Stimulated activated memory B cell treated with anti-CD40 and anti-IgM and Interleukin-4, amounts not matched to agents 10 μg/mL and 1 μg/mL and 100 μg/mL, for 72 hours (primary cell): ENCODE measurements at places on chromosomes 4 and X.
A peak's percentile ranks its signal among the peaks of the same experiment; 100 is the strongest.

- H3K36me3 ChIP-seq: no peaks in the 10 kb centered on the region
- ATAC-seq: no peak
- H3K27me3 ChIP-seq: no peaks in the 10 kb centered on the region
- no peak overlapping the region for H3K27ac ChIP-seq
- peaks cover 10% of the 10 kb centered on the region for H3K4me1 ChIP-seq
These were observed 786 bp upstream of the MAGEH1 start for GRCh38 chrX:55451141-55451540.

DNA sequence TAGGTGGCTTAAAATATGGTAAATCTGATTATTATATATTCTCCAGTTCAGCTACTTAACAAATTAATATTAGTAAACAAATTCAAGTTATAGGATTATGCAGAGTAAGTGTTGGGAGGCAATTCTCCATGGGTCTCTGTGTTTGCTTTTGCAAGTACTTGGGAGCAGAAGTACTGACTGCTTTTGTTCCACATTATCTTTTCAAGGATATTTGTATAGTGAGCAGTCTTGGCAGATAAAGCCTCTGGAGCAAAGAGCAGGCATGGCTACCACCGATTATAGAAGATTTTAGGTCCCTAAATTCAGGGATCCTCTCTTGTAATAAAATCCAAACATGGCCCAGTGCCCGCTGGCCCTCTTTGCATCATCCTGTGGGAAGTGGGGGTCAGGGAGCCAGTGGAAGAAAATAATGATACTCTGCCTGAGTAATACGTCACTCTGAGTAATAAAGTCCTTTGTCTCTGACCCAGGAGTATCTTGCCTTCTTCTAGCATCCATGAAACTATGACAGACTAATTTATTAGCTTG, 23.2 kb downstream of the NDNF start:
- H3K4me1 ChIP-seq: no peaks in the 10 kb centered on the region
- no peaks in the 10 kb centered on the region for H3K27me3 ChIP-seq
- no peak overlapping the region for H3K4me3 ChIP-seq
- H3K36me3 ChIP-seq: no peaks in the 10 kb centered on the region
- no peak for ATAC-seq
- no peak overlapping the region for H3K27ac ChIP-seq

- peak overlapping the region; percentile 75 for H3K27ac ChIP-seq
- no peak for ATAC-seq
- H3K27me3 ChIP-seq: no peaks in the 10 kb centered on the region
- peaks cover 20% of the 10 kb centered on the region for H3K36me3 ChIP-seq
- H3K4me3 ChIP-seq: peak overlapping the region; percentile 31
- H3K4me1 ChIP-seq: peaks cover 36% of the 10 kb centered on the region
These were observed 3.4 kb downstream of the TFE3 start for GRCh38 chrX:49039598-49040375.

- no peak for ATAC-seq
- no peaks in the 10 kb centered on the region for H3K36me3 ChIP-seq
- no peaks in the 10 kb centered on the region for H3K27me3 ChIP-seq
- H3K4me1 ChIP-seq: no peaks in the 10 kb centered on the region
These were observed 354.6 kb upstream of the AGA start for GRCh38 chr4:177796841-177797240.

DNA sequence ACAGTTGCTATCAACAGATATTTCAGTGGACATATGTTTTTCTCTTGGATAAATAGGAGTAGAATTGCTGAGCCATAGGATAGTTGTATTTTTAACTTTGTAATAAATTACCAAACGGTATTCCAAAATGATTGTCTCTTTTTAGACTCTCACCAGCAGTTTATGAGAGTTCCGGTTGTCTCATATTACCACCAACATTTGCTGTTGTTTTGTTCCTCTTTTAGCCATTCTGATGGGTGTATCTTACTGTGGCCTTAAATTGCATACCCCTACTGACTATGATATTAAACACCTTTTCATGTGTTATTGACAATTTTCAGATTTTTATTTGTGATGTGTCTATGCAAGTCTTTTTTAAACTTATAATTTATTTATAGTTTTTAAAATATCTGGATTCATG, 39.7 kb downstream of the SNX25 start:
- no peak overlapping the region for H3K4me3 ChIP-seq
- H3K27ac ChIP-seq: no peak overlapping the region
- no peaks in the 10 kb centered on the region for H3K27me3 ChIP-seq
- peaks cover 38% of the 10 kb centered on the region for H3K36me3 ChIP-seq
- peaks cover 49% of the 10 kb centered on the region for H3K4me1 ChIP-seq

DNA sequence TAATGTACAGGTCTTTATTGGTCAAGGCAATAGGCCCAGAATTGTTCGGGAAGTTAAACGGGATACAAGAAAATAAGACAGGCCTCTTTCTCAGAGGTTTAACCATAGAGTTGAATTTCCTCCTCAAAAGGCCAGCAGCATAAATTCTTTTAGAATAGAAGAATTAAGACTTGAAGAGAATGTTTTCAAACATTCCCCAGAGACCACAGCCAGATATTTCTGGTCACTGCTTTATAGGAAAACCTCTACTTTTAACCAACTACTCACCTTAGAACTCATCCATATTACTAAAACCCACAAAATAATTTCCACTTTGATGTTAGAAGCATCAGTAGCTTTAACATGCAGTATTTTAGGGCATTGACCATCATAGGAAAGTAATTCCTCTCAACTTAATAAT, 317.9 kb downstream of the RAB28 start:
- no peak overlapping the region for H3K4me3 ChIP-seq
- H3K27me3 ChIP-seq: no peaks in the 10 kb centered on the region
- H3K4me1 ChIP-seq: no peaks in the 10 kb centered on the region

DNA sequence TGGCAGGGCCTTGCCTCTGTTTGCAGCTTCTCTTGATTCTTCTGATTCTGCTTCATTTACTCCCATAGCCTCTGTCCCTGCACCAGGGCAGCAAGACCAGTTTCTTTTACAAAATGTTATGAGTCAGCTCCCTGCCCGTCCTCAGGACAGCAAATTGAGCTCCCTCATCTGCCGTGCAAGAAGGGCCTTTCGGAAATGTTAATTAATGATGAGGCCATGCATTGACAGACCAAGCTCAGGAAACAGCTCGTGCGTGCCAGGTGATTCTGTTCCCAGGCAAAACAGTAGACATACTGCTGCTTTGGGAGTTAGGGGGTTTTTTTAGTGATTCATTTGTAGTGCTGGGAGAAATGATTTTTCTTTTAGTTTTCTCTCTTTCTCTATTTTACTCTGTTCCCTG, 231.7 kb downstream of the FBXW7 start:
- H3K36me3 ChIP-seq: no peaks in the 10 kb centered on the region
- no peak overlapping the region for H3K4me3 ChIP-seq
- no peak overlapping the region for H3K27ac ChIP-seq
- no peaks in the 10 kb centered on the region for H3K4me1 ChIP-seq
- H3K27me3 ChIP-seq: peaks cover 16% of the 10 kb centered on the region

GRCh38 chr4:146488495-146489174, 33.1 kb downstream of the SLC10A7 start:
- no peaks in the 10 kb centered on the region for H3K27me3 ChIP-seq
- H3K27ac ChIP-seq: no peak overlapping the region
- no peak overlapping the region for H3K4me3 ChIP-seq
